PC-3 (cell line): ENCODE measurements at places on chromosomes 5 and 9. TPM values are rescaled to one million over a fixed set of nuclear protein-coding genes. Genes with fewer than 3 reads are reported as not detected.

- no peak for DNase-seq
- no peak overlapping the region for H3K4me3 ChIP-seq
- no peak overlapping the region for H3K27ac ChIP-seq
- H3K27me3 ChIP-seq = peaks cover 28% of the 10 kb centered on the region
Observed at GRCh38 chr9:73024601-73025034, 71.8 kb upstream of the ALDH1A1 start.

DNA sequence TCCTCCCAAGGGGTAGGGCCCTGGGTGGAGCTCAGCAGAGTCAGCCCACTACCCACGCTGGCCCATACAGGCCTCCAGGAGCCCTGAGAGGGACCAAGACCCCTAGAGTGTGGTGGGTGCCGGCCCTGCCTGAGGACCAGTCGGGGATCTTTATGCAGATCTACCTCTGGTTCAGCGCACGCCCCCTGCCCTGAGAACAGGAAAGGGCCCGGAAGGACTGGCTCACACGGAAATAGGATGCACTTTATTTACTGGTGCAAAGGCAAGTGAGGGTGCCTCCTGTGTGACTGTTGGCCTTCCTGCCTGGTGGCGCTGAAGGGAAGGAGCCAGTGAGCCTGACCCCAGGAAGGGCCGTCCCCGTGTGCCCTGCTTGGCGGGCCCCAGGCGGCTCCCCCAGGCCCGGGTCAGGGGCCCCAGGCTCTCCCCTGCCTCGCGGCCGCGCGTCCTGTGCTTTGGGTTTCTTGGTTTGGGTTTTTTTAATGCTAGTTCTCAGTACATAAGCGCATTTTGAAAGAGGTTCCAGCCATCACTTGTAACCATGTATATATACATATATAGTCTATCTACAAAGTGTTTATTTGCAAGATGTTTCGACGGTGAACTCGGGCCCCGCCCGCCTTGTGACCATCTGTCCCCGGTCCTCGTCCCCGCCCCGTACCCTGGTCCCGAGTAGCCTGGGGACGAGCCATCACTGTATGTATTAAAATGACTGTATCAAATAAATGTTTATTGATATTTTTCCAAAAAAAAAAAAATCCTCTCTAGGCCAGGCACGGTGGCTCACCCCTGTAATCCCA, 76.4 kb upstream of the ROR2 start:
- no peaks in the 10 kb centered on the region for H3K36me3 ChIP-seq
- DNase-seq = no peak
- H3K27me3 ChIP-seq = no peaks in the 10 kb centered on the region
- no peak overlapping the region for H3K27ac ChIP-seq
- no peak overlapping the region for H3K4me3 ChIP-seq

Gene CER1
- not detected in 2 replicates for total RNA-seq

Gene DAB2
- 11.8 and 14.1 TPM in 2 replicates for total RNA-seq

DNA sequence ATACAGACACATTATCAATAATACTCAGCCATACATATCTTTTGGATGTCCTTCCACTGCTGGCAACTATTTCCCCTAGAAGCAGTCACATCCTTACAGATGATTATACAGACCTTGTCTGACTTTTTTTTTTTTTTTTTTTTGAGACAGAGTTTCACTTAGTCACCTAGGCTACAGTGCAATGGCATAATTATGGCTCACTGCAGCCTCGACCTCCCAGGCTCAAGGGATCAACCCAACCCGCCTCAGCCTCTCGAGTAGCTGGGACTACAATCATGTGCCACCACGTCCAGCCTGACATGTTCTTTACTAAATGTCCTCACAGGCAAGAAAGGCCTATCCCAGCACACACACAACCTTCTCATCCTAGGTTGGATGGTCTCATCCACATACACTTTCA, 24.0 kb downstream of the NR6A1 start:
- H3K27me3 ChIP-seq = no peaks in the 10 kb centered on the region
- H3K27ac ChIP-seq = no peak overlapping the region
- no peak for DNase-seq
- H3K36me3 ChIP-seq = no peaks in the 10 kb centered on the region
